ENCODE measurements at places on chromosomes 3 and 15.

GRCh38 chr3:167032267-167032876, 347.7 kb downstream of the ZBBX start:
- DNase-seq, result peak; percentile 81

DNA sequence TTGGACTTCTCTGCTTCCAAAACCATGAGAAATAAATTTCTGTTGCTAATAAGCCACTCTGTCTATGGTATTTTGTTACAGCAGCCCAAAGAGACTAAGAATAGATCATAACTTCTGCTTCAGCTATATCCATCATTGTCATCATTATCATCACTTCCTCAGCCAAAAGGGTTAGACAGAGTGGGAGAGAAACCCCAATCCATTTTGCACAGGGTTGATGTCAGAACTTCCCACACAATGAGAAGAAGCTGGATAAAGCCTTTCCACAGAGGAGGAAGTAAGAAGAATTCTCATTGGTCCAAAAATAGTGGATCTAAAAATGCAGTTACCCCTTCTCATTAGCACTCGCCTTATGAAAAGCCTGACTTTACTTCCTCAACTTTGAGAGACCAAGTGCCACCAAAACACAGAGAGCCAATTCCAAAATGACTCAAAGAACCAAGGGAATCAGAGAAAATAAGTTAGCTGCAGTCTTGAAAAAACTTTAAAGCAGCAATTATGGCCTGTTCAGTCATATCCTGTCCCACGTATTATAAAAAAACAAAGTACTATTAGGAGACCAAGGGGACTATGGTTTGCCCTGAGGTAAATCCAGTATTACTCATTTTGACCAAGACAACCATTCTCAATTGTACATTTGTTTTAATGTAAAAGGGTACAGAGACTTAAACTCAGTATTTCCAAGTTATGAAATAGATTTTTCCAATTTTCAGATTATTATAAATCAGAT, 80.2 kb downstream of the WNT5A start:
- no peak for DNase-seq

DNA sequence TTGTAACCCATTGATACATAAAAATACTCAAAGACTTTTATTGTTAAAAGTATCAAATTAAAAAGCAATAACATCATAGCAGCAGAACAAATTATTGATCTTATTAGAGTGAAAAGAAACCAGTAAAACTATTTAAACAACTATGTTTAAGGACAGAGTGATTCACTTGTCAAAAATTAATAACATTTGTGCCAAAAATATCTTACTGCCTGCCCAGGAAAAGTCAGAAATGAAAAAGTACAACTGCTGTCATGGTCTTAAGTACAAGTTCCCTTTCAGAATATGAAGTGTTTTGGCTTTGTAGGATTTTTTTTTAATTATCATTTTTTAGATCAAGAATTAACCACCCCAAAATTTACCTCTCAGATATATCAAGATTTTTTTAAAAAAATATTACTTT, 3.4 kb downstream of the IFT57 start:
- no peak for DNase-seq

DNA sequence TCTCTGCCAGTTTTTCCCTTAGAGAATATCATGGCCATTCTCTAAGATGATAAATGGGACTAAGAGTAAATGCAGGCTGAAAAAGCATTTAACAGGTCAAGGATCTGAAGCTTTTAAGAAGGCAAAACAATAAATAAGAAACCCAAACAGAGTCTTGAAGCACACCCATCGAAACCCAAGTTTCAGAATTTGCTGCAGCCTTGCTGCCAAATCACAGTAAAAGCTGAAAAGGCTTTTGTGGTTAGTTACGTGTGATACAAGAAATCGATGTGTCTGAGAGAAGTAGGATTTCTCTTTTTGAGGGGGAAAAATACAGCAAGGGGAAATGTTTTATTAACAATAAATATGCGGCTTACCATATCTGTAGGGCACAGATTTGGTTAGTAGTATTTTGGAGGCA, 92.0 kb downstream of the IGF1R start:
- no peak for DNase-seq

- DNase-seq, result no peak
These were observed 392.2 kb downstream of the KCNH8 start for GRCh38 chr3:19540464-19540863.

GRCh38 chr15:36880913-36881460, 219.4 kb downstream of the MEIS2 start:
- no peak for DNase-seq

DNA sequence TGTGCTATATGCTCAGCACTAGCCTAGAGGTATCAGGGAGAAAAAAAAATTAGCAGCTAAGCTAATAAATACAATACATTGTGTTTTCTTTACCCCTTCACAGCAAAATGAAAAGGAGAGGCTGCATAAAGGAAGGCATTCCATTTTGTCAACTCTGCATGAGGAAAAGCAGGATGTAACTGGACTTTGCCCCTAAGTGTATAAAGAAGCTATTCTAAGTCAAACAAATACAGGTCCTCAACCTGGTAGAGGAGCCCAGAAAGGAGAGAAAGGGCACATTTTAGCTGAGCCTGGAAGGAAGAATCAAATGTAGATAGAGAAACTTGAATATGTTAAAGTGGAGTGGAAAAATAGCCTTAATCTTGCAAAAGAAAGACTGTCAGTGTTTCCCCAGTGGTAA, 89.0 kb upstream of the SPRED1 start:
- no peak for DNase-seq

DNA sequence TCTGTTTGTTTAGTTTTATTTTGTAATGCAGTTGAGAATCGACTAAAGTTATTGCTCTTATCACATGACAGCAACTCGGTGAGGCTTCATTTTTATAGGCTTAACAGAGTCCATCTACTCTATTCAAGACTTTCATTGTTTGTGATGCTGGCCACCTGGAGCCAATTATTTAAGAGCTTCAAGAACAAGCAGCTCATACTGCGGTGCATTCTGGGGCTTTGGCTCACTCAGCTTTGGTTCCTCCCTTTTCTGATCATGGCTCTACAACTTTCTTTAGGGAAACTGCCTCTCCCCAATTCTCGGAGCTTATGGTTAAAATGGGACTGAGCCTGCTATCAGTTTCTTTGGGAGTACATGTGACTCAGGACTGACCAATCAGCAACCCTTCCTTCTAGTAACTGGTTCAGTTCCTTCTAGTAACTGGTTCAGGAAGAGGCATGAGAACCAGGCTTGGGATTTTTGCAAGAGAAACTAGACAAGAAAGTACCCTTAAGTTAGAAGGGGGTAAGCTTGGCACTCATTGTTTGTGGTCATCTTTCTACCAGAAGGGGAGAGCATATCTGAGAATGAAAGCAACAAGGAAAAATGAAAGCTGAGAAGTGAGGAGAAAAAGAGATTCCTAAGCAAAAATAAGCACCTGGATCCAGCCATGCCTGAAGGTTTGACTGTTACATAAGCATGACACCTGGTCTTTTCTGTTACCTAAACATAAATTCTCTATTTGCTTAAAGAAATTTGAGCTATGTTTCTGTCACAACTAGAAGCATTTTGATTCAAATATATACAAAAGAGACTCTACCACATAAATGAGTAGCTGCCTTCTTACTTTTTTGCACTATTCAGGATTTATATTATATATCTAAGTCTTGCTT, 24.1 kb upstream of the ARHGEF3 start:
- no peak for DNase-seq

DNA sequence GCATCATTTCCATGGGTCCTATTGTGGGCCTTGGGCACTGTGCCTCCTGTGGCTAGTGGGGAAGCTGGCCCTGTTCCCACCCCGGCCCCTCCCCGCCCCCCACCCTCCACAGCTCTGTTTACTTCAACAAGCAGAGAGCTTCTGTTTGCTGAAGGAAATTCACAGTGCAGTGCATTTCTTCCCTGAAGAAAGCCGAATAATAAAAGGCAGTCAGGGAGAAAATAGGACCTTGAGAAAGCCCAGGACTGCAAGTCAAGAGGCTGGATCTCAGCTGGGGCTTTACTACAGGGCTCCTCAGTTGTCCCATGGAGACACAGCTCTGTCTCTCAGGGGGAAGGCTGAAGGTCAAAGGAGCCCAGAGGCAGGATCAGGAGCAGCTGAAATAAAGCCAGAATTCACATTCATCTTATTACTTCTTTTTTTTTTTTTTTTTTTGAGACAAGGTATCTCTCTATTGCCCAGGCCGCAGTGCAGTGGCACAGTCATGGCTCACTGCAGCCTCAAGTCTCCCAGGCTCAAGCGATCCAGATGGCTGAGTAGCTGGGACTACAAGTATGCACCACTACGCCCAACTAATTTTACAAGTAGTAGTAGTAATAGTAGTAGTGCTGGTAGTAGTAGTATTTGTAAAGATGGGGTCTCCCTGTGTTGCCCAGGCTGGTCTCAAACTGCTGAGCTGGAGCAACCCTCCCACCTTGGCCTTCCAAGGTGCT, 33.0 kb upstream of the LACTB start:
- DNase-seq, result no peak

- no peak for DNase-seq
These were observed 43.0 kb upstream of the LRTM1 start for GRCh38 chr3:54970895-54971294.

GRCh38 chr3:123365450-123366143, 83.3 kb downstream of the ADCY5 start:
- DNase-seq, result peak; percentile 7

GRCh38 chr15:70528816-70529215, 234.5 kb downstream of the UACA start:
- DNase-seq, result no peak

DNA sequence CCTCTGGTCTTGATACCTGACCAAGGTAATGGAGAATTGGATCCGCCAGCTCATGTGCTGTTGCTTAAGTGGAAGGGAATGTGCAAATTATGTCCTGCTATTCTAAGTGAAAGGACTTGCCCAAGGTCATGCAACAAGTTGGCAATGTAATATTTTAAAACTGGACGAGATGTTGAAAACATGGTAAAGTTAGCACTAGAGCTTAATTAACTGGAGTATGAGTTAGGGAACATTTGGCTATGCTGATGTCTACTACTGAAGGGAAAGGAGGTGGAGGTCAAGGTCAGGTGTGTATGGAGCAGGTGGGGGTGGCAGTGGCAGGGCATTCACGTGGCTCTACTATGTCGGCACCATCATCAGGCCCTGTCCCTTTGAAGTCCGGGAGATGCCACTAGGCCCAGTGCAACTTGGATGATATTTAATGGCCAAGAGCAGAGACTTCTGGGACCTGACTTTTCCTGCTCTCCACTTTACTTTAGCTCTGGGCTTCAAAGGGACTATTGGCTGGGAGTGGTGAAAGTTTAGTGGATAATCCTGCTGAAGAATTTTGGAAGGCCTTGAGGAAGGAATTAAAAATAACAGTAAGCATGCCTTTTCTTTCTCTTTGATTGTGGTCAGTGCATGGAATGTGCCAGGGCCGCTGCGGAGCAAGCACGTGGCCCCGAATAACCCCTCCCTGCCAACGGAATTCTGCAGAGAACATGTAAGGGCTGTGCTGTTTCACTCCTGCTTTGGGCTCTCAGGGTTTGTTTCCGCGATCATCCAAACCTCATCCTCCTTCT, 14.9 kb downstream of the SMAD3 start:
- no peak for DNase-seq

- no peak for DNase-seq
These were observed 256.5 kb downstream of the MEIS2 start for GRCh38 chr15:36843822-36844221.

DNA sequence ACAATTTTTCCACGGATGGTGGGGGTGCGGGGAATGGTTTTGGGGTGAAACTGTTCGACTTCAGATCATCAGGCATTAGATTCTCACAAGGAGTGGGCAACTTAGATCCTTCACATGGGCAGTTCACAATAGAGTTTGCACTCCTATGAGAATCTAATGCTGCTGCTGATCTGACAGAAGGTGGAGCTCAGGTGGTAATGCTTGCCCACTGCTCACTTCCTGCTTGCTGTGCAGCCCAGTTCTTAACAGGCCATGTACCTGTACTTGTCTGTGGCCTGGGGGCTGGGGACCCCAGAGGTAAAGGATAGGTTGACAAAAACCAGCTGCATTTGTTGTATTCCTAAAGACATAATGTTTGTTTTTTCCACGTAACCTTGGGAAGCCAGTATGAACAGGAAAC, 16.0 kb downstream of the DZIP3 start:
- no peak for DNase-seq

- DNase-seq, result no peak
These were observed 9.2 kb upstream of the EIF2B5 start for GRCh38 chr3:184126006-184126405.

DNA sequence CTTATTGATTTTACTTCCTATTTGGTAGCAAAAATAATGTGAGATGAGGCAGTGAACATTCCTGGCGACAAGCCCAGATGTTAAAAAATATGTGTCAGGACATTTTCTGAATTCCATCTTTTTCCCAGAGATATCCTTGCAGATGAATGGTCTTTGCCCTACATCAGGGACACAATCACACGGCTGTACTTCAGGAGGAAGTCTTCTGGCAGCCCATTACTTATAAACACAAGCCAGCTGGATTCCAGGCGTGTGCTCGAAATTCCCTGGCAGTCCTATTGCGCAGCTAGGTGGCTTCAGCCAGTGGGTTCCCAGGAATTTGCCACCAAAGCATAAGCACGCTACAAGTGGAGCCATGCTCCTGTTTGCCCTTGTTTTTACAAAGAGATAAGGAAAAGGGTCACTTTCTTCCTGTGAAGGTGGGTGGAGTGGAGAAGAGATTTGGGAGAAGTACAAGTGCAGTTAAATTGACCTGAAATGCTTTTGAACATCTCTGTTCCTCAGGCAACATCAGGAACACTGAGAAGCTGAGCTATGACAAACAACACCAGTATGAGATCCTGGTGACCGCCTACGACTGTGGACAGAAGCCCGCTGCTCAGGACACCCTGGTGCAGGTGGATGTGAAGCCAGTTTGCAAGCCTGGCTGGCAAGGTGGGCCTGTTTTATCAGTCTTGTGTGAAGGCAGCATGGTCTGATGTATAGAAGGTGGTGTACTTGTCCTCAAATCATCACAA, 257.1 kb upstream of the TRIM42 start:
- DNase-seq, result no peak

DNA sequence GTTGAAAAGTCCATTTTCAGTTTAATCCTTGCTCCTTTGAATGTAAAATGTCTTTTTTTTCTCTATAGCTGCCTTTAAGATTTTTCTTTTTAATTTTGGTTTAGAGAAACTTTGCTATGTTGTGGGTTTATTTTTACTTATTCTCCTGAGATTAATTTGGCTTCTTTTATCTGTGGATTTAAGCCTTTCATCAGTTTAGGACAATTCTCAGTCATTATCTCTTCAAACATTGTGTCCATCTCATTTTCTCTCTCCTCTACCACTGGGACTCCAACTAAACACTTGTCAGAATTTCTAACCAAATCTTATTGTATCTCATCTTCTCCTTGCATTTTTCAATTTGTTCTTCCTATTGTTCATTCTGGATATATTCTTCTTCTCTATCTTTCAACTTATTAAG, 12.4 kb upstream of the ITGA11 start:
- no peak for DNase-seq

- DNase-seq, result no peak
These were observed 62.9 kb downstream of the FBN1 start for GRCh38 chr15:48582452-48583247.

GRCh38 chr3:87145553-87145952, 81.6 kb upstream of the CHMP2B start:
- DNase-seq, result no peak

All from NCI-H774 (cell line).